ENCODE measurements at places on chromosomes 3 and 15.
A peak's percentile ranks its signal among the peaks of the same experiment; 100 is the strongest.

DNA sequence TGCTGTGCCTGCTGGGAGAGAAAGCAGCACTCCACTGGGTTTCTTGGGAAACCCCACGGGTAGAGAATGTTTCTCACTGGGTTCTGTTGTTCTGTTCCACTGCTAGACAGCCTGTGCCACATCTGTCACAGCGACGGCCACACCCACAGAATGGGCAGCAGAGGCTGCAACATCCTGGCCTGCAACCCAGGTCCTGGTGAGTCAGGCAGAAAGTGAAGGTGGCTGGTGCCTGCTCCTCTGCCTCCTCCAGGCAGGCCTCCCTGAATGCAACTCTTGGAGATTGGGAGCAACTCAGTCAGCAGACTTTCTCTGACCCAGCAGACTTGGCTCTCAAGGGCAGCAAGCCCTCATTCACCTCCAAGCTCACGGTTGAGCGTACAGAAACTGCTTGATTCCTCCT, 13.0 kb downstream of the C3orf18 start:
- no peak for DNase-seq

GRCh38 chr15:63226966-63227401, 37.6 kb downstream of the RAB8B start:
- DNase-seq, result no peak

GRCh38 chr3:196181127-196181546, 30.1 kb downstream of the ZDHHC19 start:
- peak; percentile 69 for DNase-seq

GRCh38 chr15:78855746-78856145, 16.9 kb upstream of the MORF4L1 start:
- no peak for DNase-seq

- DNase-seq, result no peak
Measured at GRCh38 chr15:62416526-62416925, 251.4 kb upstream of the C2CD4B start.

DNA sequence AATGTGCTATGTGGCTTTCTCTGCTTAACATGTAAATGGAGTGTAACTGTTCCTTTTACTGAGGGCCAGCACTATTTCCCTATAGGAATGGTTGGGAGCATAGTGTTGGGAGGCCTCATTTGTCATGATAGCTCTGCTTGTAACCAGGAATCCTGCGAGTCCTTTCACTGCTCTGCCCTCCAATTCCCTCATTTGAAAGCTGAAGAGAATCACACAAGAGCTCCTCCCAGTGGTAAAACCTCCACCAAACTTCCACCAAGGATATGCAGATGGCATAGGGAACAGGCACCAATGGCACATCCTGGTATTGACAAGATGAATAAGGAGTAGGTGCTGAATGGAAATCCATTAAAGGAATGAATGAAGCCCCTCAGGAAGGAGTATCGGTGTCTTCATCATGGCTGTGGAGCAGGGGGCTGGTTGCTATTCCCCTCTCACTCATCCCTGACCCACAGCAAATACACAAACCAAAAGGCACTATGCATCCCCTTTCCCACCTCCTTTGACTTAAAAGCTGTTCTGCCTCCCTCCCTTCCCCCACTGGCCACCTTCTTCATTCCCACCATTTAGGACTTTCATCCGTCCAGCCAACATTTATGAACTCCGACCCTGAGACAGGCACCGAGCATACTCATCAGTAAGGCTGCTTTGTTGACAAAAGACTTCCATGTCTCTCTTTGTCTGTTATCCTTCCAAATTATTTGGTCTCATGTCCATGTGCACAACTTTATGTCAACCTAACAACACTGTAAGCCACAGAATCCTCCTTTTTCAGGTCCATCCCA, 560.8 kb downstream of the FOXP1 start:
- no peak for DNase-seq

DNA sequence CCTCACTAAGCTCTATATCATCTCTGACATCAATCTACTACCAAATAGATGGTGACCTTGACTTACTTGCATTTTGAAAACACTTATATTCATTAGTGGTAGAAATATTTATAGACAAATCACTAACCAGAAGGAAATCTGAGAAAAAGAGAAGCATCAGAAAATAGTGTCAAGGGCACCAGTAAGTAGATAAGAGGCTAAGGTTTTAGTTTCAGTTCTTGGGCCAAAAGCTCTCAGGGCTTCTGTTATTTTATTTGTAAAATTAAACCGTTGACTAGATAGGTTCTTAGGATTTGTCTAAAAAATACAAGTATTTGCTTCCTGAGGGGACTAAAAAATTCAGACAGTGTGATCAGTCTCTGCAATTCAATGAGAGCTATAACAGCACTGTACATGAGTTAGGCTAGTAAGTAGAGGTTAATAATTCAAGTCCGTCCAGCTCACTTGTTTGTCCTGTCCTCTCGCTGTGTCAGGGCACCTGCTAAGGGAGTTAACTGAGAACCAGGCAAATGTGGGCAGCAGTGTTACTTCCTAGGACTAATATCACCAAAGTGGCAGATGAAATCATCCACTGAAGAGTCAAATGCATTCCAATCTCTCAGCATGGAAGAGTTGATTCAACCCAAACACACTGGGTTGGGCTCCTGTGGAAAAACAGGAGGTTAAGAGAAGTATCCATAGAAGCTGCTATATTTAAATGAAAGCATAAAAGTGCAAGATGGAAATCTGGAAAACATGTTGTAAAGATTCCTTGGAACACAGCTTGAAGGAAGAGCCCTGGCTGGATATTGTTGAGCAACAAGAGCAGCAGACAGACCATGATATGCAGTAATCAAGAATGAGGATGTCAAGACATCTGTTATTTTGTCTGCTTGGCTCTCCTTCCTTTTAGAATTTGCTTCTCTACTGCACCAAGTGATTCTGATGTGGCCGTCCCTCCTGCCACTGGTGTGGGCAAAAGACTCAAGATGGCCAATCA, 134.9 kb upstream of the ZBTB20 start:
- DNase-seq, result no peak

DNA sequence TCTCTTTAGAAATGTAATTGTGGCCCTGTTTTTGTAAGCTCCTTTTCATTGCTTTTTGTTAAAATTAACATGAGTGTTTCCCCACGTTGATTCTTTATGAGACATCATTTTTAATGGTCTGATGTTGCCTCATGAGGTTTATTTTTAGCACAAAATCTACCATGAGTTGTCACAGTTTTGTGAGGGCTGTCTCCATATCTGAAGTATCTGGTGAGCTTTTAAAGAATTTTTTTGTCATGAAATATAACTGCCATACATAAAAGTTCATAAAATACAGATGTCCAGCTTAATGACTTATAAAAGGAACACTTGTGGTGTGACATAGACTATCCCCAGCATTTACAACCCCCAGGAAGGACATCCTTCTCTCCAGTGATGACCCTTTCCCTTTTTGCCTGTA, 34.3 kb upstream of the CEMIP start:
- no peak for DNase-seq

GRCh38 chr3:48058091-48058490, 41.9 kb upstream of the MAP4 start:
- no peak for DNase-seq

DNA sequence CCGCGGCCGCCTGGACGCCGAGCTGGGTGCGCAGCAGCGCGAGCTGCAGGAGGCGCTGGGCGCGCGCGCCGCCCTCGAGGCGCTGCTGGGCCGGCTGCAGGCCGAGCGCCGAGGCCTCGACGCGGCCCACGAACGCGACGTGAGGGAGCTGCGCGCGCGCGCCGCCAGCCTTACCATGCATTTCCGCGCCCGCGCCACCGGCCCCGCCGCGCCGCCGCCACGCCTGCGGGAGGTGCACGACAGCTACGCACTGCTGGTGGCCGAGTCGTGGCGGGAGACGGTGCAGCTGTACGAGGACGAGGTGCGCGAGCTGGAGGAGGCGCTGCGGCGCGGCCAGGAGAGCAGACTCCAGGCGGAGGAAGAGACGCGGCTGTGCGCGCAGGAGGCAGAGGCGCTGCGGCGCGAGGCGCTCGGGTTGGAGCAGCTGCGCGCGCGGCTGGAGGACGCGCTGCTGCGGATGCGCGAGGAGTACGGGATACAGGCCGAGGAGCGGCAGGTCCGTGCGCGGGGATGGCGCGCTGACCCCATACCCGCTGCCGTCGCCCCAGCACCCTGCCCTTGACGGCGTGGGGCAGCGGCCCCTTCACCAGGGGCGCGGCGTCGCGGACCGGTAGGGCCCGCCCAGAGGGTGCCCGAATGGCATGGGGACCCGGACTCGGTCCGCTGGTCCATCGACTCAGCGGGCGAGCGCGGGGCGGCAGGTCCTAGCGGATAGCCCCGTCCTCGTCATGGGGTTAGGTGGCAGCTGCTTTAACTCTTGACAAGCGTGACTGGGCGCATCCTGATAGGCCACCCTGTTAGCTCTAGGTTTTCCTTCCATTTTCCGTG, 848 bp downstream of the SYNM start:
- peak; percentile 48 for DNase-seq

DNA sequence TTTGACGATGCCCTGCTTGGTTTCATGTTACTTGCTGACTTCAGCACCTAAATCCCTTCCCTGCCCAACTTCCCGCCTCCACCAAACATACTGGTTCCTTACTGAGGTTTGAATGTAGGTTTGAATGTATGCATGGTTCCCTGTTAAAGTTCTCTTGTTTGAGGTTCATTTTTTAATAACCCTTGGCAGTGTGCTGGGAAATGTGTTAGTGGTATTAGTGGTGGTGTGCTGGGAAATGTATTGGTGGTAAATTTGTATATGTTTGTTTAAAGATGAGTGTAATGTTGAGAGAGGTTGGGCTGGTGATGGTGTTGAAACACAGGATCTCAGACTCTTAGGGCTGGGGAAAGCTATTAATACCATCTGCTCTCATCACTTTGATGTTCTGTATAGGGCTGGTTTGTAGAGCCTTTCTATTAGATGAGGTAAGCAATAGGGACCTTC, 392.7 kb downstream of the PTPRG start:
- DNase-seq, result no peak

All from posterior cingulate gyrus (tissue), 11 donors.